Astrocyte (in vitro differentiated cells and primary cell): ENCODE measurements at places on chromosomes 13 and 19. TPM values are rescaled to one million over a fixed set of nuclear protein-coding genes. Genes with fewer than 3 reads are reported as not detected.

DNA sequence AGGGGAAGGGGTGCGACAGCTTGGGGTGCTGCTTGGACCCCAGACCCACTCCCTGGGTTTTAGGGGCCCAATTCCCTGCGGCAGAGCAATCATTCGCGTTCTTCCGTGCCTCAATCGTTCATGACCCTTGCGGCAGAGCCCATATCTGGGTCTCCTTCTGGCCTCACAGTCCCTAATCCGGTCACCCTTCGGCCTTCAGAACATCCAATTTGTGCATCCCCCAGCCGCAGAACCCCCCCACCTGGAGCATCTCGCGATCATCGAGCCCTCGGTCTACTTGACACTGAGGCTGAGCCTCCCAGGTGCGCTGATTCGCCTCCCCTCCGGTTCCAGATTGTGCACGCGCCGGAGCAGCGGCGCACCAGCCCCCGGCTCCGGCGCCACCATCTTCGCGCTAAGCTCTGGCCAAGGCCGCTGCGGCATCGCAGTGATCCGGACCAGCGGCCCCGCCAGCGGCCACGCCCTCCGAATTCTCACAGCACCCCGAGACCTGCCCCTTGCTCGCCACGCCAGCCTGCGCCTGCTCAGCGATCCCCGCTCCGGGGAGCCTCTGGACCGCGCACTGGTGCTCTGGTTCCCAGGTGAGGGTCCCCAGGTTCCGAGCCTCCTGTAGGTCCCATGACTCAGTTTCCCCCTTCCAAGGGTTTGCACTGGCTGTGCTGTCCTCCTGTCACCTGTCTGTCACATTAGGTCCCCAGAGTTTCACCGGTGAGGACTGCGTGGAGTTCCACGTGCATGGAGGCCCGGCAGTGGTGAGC is 501 bp downstream of the GTPBP3 start:
- H3K27ac ChIP-seq = no peak overlapping the region
- H3K36me3 ChIP-seq = no peaks in the 10 kb centered on the region
- peaks cover 19% of the 10 kb centered on the region for H3K4me1 ChIP-seq
- H3K4me3 ChIP-seq = peak overlapping the region; percentile 76

- peaks cover 4% of the 10 kb centered on the region for H3K4me1 ChIP-seq
- peak overlapping the region; percentile 76 for H3K4me3 ChIP-seq
- H3K27ac ChIP-seq = peak overlapping the region; percentile 45
- H3K36me3 ChIP-seq = no peaks in the 10 kb centered on the region
- no peak for DNase-seq
Observed at GRCh38 chr19:50510121-50510670, 795 bp downstream of the JOSD2 start.

- peak overlapping the region; percentile 27 for H3K4me3 ChIP-seq
- H3K36me3 ChIP-seq = no peaks in the 10 kb centered on the region
- no peaks in the 10 kb centered on the region for H3K27me3 ChIP-seq
- H3K27ac ChIP-seq = peak overlapping the region; percentile 66
- peaks cover 28% of the 10 kb centered on the region for H3K4me1 ChIP-seq
Observed at GRCh38 chr13:79456051-79456450, 24.9 kb upstream of the NDFIP2 start.

DNA sequence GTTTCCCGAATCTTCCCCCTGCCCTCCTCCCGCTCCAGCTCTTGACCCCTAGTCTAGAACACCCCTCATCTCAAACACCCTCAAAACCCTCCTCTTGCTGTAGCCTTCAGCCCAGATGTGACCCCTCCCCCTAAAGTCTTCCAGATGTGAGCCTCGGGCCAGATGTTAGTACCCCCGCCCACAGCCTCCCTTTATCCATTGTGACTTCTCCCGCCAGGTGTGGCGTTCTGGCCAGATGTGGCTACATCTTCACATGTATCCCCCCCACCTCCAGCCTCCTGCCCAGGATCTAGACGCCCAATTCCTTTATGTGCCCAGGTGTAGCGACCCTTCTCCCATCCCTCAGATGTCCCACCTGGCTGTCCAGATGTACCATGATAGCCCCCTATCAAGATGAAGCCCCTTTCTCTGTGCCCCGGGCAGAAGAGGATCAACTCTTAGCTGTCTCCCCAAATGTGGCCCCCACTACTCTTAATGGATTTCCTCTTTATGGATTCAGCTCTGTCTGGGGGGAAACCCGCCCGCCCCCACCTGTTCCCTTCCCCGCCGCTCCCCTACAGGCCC is 517 bp upstream of the LTBP4 start:
- H3K4me3 ChIP-seq = no peak overlapping the region
- no peak overlapping the region for H3K27ac ChIP-seq
- peaks cover 49% of the 10 kb centered on the region for H3K4me1 ChIP-seq
- no peaks in the 10 kb centered on the region for H3K27me3 ChIP-seq
- DNase-seq = no peak

DNA sequence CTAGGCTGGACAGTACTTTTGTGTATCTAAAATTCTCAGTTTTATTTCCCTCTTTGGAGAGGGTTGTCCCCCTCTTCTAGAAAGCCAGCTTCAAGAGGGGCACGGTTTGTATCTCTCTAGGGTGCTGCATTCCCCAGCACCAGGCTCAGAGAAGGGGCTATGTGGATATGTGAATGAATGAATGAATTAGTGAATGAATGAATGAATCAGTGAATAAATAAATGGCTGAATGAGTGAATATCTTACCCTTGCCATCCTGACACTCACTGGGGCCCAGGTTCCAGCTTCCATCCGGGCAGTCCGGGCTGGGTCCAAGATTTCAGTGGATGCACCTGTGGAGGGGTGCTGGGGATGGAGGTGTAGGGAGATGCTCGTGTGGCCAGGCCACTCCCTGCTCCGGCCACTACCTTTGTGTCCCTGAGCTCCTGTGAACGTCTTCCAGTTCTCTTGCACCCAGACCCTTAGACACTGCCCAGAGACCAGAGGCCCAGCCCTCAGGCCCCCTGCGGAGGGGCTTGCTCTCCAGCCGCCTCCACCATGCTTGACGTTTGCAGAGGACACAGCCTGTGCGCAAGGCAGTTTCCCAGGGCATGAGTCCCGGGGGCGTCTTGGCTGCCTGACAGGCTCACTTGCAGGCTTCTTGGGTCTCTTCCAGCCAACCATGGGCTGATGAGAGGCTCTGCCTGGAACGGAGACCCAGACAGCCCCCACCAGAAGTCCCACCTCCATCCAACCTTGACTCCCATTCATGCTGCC is 2.8 kb upstream of the KCNN1 start:
- peaks cover 25% of the 10 kb centered on the region for H3K27me3 ChIP-seq
- H3K4me3 ChIP-seq = no peak overlapping the region
- no peak for DNase-seq
- no peaks in the 10 kb centered on the region for H3K4me1 ChIP-seq
- H3K36me3 ChIP-seq = no peaks in the 10 kb centered on the region

- H3K27ac ChIP-seq = no peak overlapping the region
- DNase-seq = no peak
- no peaks in the 10 kb centered on the region for H3K27me3 ChIP-seq
- no peak overlapping the region for H3K4me3 ChIP-seq
Observed at GRCh38 chr13:88022431-88023208, 351.4 kb downstream of the SLITRK5 start.

GRCh38 chr13:102703726-102704035 is 8.8 kb upstream of the METTL21C start:
- no peak overlapping the region for H3K27ac ChIP-seq
- DNase-seq = no peak
- no peaks in the 10 kb centered on the region for H3K36me3 ChIP-seq
- no peaks in the 10 kb centered on the region for H3K27me3 ChIP-seq
- H3K4me3 ChIP-seq = no peak overlapping the region
- peaks cover 21% of the 10 kb centered on the region for H3K4me1 ChIP-seq

DNA sequence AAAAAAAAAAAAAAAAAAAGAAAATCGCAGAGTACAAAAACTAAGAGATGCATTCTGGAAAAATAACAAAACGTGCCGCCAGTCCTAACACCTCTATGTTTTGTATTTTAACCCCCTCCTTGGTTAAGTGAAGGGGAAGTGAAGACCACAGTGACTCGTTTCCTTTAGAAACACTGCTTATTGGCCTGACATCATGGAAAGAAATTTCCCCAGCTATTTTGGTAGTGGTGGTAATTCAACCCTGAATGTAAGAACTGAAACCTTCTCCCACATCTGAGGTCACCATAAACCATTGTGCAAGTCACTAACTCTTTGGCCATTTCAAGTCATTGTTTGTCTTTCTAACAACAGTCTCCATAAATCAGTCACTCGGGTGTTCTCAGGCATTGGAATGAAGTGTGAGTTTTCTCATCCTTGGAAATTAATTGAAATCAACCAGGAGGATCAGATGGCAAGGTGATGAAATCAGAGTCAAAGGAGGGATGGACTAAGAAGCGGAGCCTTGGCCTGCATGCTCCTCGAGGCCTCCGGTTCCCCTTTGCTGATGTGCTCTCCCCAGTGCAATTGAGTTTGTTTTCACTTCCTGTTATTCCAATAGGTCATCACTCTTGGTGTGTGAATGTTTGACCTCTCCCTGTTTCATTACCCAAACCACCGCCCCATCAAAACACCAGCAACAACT is 443.9 kb downstream of the FGF9 start:
- H3K27me3 ChIP-seq = no peaks in the 10 kb centered on the region
- no peaks in the 10 kb centered on the region for H3K4me1 ChIP-seq
- H3K4me3 ChIP-seq = no peak overlapping the region
- H3K27ac ChIP-seq = no peak overlapping the region
- DNase-seq = no peak

- DNase-seq = no peak
- no peaks in the 10 kb centered on the region for H3K27me3 ChIP-seq
- peaks cover 11% of the 10 kb centered on the region for H3K36me3 ChIP-seq
- H3K27ac ChIP-seq = no peak overlapping the region
Observed at GRCh38 chr13:113552786-113553434, 31.6 kb upstream of the TFDP1 start.

DNA sequence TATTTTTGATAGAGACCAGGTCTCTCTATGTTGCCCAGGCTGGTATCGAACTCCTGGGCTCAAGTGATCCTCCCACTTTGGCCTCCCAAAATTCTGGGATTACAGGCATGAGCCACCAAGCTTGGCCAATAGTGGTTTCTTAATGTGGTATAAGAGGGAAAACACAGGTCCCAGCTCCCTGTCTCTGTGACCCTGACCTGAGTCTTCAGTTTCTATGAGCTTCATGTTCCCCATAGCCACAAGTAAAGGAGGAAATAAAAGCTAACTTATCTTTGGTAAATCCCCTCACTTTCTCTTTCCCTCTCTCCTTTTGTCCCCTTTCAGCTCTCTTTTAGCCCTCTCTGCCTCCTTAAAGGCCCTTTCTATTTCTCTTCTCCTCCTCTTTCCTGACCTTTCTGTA is 50.3 kb downstream of the ABCC4 start:
- DNase-seq = no peak
- no peak overlapping the region for H3K27ac ChIP-seq
- H3K27me3 ChIP-seq = no peaks in the 10 kb centered on the region
- H3K4me1 ChIP-seq = peaks cover 18% of the 10 kb centered on the region
- no peaks in the 10 kb centered on the region for H3K36me3 ChIP-seq

- H3K4me3 ChIP-seq = no peak overlapping the region
- no peaks in the 10 kb centered on the region for H3K36me3 ChIP-seq
- H3K27ac ChIP-seq = no peak overlapping the region
- DNase-seq = no peak
- H3K4me1 ChIP-seq = peaks cover 10% of the 10 kb centered on the region
Observed at GRCh38 chr19:7894612-7895309, 6.5 kb downstream of the LRRC8E start.

DNA sequence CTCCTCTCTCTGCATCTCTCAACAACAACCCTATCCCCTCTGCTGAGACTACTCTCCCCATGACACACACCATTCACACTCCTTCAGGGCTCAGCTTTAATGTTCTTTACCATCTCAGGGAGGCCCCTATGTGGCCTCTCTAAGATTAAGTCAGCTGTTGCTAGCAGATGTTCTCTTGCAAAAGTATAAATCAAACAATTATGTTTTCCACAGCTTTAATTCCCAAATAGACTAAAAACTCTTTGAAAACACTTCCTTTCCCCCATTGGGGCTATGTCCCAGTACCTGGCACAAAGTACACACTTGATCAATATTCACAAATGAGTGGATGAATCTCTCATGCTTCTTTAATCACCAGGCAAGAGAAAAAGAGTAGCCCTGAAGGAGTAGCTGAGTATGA is 5.1 kb downstream of the PEG3 start:
- no peaks in the 10 kb centered on the region for H3K36me3 ChIP-seq
- no peak overlapping the region for H3K4me3 ChIP-seq
- no peak overlapping the region for H3K27ac ChIP-seq
- H3K27me3 ChIP-seq = no peaks in the 10 kb centered on the region

DNA sequence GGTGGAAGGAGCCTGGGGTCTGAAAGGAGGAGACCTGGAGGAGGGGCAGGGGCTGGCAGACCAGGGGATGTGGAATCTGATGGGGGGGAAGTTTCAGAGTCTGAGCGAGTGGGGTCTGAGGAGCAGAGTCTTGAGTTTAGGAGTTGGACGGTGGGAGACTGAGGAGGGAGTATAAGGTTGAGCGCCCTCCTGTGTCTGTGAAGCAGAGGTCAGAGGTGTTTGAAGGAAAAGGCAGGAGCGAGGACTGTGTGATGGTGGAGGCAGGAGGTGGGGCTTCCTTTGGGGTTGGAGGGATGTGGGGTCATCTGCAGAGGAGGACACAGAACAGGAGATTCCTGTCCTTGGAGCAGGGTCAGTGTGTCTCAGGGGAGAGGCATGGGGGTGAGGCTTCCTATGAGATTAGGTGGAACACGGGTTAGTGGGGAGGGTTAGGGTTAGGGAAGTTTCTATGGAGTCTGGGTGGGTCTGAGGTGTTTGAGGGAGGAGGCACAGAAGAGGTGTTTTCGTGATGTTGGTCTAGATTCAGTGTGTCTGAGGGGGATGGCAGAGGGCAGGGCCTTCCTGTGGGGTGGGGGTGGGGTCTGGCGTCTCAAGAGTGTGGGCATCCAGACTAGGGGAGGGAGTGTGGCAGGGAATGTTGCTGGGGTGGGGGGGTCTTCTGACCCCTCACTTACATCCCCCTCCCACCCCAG is 8.3 kb downstream of the RYR1 start:
- H3K36me3 ChIP-seq = no peaks in the 10 kb centered on the region
- H3K4me1 ChIP-seq = no peaks in the 10 kb centered on the region
- H3K27ac ChIP-seq = no peak overlapping the region
- no peak overlapping the region for H3K4me3 ChIP-seq
- no peak for DNase-seq

DNA sequence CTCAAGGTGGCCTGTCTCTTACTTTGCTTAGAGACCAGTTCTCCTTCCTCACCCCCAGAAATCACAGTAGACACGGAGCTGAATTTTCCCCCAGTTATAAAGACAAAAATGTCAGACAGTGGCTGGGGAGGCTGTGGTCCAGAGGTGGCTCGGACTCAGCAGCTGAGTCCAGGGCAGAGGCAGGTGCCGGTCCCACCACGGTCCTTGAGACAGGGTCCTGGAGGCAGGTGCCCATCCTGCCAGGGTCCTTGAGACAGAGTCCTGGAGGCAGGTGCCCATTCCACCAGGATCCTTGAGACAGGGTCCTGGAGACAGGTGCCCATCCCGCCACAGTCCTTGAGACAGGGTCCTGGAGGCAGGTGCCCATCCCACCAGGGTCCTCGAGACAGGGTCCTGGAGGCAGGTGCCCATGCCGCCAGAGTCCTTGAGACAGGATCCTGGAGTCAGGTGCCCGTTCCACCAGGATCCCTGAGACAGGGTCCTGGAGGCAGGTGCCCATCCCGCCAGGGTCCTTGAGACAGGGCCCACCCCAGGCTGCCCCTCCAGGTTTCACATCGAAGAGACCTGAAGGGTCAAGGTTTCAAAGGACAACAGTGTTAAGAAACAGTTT is 23.1 kb downstream of the PEPD start:
- no peak for DNase-seq
- no peaks in the 10 kb centered on the region for H3K27me3 ChIP-seq
- no peak overlapping the region for H3K27ac ChIP-seq
- no peak overlapping the region for H3K4me3 ChIP-seq

Gene EHD2
- total RNA-seq = 159 and 170 TPM in 2 replicates

Gene NLRP4
- not detected in 2 replicates for total RNA-seq

Gene S1PR5
- total RNA-seq = 1.00 and 1.1 TPM in 2 replicates

Gene MEGF8
- total RNA-seq = 42.0 and 45.7 TPM in 2 replicates

Gene SERPINE3
- total RNA-seq = not detected in 2 replicates

Gene ZNF723
- not detected in 2 replicates for total RNA-seq

Gene CYP4F3
- total RNA-seq = not detected in 2 replicates

Gene USF2
- 68.9 and 70.0 TPM in 2 replicates for total RNA-seq

Gene CCDC70
- total RNA-seq = not detected in 2 replicates
